ENCODE measurements at places on chromosomes 16 and 17.

DNA sequence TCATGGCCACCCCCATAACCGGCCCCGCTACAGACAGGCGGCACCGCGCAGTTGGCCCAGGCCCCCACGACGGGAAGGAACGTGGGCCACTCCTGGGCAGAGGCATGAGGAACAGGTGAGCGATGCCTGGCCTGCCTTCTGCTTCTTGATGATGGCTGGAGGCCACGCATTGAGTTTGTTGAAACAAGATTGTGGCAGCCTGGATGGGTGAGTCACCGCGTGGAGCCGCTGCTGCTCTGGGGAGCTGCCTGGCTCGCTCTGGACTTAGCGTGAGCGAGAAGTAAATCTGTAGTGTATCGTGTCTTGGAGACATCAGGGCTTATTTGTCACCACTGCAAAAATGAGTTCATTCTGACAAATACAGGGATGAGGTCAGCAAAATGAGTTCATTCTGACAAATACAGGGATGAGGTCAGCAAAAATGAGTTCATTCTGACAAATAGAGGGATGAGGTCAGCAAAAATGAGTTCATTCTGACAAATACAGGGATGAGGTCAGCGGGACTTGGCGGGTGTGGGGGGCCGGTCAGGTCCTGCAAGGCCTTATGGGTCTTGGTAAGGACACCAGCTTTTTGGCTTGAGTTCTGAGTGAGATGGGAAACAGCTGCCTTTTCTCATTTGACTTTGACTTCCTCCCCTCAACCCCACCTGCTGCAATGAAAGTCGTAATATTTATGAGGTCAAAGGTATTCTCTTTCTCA, 93.0 kb downstream of the SEC14L1 start:
- DNase-seq: no peak

- peak; percentile 70 for DNase-seq
These were observed 8.1 kb upstream of the FLYWCH2 start for GRCh38 chr16:2874912-2875362.

DNA sequence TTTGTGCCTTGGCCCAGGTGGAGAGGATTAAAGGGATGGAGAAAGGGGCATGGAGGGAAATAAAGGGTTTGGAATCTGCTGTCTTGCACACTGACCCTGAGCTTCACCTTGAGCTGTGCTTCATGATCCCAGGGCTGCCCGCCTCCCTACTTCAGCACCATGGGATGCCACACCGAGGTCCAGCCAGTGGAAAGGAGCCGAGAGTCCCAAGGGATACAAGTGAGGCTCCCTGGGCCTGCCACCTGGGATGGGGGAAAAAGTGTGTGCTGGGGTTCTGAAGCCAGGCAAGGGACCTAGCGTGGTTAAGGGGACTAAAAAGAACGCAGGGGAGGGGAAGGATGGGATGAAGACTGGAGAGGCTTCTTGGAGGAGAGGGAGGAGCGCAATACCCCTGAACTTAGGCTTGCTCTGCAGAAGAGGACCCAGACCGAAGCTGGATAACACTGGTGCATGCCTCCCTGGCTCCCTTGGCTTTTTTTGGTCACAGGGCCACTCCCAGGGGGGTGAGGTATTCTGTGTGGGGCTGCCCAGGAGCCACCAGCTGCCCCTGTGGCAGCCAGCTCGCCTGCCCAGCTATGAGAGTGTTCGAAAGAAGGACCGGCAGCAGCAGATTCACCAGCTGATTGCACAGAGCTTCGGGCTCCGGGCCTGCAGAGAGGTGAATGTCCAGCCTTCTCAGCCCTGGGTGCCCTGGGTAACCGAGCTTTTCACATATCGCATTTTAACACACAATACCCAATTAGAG, 7.2 kb downstream of the MRPL27 start:
- no peak for DNase-seq

DNA sequence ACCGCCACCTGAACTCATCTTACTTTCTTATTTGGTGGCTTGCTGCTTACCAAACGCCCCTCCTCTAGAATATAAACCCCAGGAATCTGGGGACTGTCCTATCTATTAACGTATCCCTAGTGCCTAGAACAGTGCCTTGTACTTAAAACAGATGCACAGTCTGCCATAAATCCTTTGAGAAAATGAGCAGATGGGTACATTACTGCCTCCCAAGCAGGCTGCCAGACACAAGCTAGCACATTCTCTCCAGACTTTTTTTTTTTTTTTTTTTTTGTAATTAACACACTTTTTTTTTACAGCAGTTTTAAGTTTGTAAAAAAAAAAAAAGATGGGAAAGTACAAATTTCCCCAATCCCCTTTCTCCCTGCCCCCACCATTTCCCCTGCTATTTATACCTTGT, 57.3 kb upstream of the RPL38 start:
- DNase-seq: no peak

GRCh38 chr16:84897911-84898377, 78.2 kb downstream of the CRISPLD2 start:
- DNase-seq: no peak

- DNase-seq: no peak
These were observed 250.1 kb upstream of the CDH5 start for GRCh38 chr16:66116163-66117002.

- peak; percentile 81 for DNase-seq
These were observed at the start of gene FAAP100 for GRCh38 chr17:81552244-81553017. TSS of gene FAAP100 (minus strand) at chr17:81552353. CDS start at chr17:81552330, 23 bp downstream.

- no peak for DNase-seq
These were observed 656 bp upstream of the KCTD13 start for GRCh38 chr16:29926711-29927052.

- DNase-seq: no peak
These were observed 64.1 kb downstream of the NEUROD2 start for GRCh38 chr17:39543664-39544063.

DNA sequence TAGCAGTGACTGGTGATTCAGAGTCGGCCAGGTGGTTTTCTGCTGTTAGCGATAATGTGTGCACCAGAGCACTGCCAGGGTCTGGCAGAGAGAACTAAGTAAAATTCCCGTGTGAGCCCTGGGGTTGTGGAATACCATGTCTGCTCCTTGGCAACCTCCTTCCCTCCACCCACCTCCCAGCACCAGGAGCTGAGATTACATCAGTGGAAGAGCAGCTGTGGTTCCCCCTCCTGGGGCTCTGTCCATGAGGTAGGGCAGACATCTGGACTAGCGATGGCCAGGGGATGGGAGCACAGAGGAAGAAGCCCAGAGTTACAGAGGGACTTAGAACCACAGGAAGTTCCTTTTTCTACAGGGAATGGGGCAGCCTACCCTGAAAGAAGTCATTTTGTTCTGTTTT, 15.8 kb downstream of the CLEC10A start:
- no peak for DNase-seq

- no peak for DNase-seq
These were observed 1390.7 kb downstream of the CDH8 start for GRCh38 chr16:60645541-60645940.

GRCh38 chr17:43155666-43156065, 15.3 kb upstream of the NBR1 start:
- no peak for DNase-seq

DNA sequence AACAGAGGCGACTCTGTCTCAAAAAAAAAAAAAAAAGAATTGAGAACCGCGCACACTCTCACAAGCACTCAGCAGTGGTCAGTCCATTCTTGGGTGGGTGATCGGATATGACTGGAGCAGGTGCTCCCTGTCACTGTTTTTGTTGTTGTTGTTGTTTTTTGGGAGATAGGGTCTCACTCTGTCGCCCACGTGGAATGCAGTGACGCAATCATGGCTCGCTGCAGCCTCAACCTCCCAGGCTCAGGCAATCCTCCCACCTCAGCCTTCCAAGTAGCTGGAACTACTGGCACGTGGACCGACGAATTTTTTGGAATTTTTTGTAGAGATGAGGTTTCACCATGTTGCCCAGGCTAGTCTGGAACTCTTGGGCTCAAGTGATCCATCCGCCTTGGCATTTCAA, 30.0 kb downstream of the RAB11FIP3 start:
- DNase-seq: no peak

GRCh38 chr16:24087891-24088410, 168.2 kb upstream of the CACNG3 start:
- DNase-seq: no peak

DNA sequence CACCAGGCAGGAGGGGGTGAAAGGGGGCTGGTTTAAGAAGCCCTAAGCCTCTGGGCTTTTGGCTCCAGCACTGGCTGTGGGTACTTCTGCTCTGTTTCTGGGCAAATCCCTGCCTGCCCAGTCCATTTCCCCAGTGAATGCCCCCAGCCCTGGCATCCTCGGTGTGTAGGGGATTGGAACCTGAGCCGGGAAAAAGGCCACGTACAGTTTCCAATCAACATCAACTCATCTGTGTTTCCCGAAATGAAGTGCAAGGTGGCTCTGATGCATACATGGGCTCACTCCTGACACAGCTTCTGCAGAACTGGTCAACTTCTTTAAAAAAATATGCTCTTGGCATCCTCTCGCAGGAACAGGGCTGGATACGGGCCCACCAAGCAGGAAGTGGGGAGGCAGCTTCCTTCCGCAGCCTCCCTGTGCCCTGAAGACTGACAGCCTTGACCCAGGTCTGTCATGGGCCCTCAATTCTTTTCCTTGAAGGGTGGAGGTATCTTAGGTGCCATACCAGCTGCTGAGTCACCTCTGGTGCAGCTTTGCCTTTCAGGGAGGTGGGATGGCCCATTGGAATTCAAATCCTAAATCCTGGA, 73.3 kb downstream of the N4BP1 start:
- DNase-seq: no peak

GRCh38 chr16:58442547-58442946, 50.3 kb downstream of the GINS3 start:
- no peak for DNase-seq

GRCh38 chr17:12928736-12929135, 89.1 kb downstream of the ELAC2 start:
- DNase-seq: no peak

DNA sequence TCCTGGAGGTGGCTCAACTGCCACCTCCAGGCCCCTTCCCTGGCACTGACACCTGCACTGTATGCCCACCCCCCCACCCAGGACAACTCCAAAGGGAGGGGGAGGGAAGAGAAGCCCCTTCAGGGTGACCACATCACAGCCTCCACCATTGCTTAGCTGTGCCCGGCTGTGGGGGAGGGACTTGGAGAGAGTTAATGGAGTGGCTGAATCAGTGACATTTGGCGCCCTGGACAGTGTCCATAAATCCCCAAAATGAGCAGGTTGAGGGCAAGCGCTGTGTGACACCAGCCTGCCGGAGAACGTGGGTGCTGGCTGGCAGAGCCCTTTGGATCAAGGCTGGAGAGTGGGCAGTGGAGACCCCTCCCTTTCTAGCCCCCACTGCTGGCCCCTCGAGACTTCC, 883 bp downstream of the USH1G start:
- no peak for DNase-seq

GRCh38 chr16:86018487-86018886, 119.5 kb downstream of the IRF8 start:
- no peak for DNase-seq

DNA sequence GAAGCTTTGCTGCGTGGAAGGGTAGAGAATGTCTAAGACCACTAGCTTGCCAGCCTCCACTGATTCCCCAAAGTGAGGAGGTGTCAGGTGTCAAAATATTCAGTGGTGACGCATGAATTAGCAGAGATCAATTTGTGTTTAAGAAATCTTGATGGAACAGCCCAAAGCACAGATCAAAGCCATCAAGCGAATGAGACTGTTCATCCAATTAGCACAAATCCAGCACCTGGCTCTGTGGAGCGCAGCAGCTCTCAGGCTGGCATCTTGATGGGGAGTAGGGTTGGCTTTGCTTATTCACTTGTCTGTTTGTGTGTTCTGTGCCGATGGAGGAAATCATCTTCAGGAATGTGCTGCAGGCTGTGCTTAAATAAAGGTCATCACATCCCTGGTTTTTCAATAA, 456.8 kb upstream of the CCL2 start:
- DNase-seq: no peak

GRCh38 chr17:65742403-65743307, 181.2 kb upstream of the AXIN2 start:
- DNase-seq: no peak

DNA sequence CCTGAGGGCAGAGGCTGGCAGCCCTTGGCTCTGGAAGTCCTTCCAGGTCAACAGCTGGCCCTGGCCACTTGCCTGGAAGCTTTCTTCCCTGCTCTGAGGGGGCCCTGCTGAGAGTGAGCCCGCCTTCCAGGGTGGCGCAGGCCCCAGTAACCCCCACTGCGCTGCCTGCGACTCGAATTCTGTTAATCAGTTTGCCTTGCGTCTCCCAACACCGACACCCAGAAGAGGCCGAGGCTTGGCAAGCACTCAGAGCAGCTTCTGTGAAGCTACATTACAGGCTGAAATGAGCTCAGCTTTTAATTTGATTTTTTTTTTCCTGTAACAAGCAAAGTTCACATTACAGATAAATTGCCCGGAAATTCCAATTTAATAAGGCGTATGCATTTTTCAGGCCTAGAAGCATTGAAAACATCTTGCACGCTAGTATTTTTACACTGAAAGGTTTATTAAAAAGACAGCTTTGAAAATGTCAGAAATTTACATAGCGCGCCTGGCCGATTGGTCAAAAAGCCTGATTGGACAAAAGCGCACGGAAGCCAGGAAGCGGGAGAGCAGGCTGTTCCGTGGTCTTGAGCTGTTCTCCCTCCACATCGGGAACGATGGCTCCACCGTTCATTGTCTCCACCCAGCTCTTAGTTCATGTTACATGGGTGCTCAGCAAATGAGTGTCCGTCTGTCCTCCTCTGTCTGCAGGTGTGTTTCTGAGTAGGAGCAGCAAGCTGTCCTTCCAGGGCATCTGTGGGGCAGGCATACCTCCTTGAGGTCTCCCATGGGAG, 65.5 kb upstream of the HSBP1 start:
- no peak for DNase-seq

DNA sequence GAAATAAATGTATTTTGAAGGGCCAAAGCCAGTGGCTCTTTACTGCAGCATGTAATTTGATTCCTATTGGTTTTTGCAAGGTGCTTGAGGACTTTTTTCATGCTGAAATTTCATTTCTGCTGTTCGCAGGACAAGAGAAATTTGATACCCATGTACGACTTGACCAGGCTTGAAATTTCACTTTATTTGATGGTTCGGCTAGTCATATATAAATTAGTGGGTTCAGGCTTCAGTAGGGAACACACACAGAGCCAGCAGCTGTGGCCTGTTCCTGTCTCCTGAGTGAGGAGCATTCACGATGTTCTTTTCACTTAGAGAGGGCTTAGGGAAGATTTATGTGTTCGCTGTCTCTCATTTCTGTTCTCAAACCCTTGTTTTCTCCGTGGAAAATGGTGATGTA, 258.4 kb upstream of the CACNG5 start:
- no peak for DNase-seq

- DNase-seq: no peak
These were observed 13.5 kb downstream of the RGS11 start for GRCh38 chr16:262121-262745.

- DNase-seq: no peak
These were observed 30.7 kb downstream of the GPRC5B start for GRCh38 chr16:19853742-19854542.

DNA sequence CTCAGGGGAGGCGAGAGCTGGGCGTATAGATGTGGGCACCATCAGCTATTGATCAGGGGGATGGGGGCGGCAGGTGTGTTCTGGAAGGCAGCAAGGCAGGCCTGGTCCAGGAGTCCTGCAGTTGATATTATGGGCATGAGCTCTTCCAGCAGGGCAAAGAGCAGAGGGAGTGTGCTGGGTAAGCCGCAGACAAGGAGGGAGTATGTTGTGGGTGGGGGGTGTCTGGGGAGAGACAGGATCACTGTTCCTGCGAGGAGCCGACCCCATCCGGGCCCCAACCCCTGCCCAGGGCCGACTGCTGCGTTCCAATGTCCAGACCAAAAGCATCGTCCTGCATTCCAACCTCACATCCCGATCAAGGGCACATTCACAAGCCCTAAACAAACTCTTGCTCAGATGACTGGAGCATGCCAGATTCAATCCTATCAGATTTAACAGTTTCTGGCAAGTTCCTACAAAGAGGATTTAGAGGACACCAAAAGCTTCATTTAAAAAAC, 9.2 kb downstream of the MXRA7 start:
- DNase-seq: no peak

All from stimulated activated CD8-positive, alpha-beta memory T cell treated with anti-CD3 and anti-CD28 coated beads, Interleukin-15, amount 100 ng/mL, for 48 hours (primary cell).